ENCODE measurements at places on chromosomes 5 and 9. TPM values are rescaled to one million over a fixed set of nuclear protein-coding genes. Genes with fewer than 3 reads are reported as not detected.

DNA sequence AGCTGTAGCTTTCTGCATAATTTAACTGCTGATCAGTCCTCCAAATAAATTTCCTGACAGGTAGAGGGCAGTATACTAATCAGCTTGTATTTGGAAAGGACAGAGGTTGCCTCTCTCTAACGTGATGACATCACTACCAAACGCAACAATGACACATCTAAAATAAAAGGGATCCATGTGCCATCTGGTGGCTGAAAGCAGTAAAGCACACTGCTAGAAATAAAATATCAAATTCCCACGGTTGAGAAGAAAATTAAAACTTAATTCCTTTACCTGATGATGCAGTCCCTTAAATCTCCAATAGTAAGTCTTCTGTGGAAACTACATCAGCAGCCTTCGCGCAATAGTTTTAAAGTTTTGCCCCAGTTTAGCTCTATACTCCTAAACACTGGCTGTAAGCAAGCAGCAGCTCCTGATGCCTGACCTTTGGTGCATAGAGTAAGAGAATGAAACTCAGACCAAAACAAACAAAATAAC, 54.5 kb downstream of the DIAPH1 start:
- peak; percentile 64 for DNase-seq

DNA sequence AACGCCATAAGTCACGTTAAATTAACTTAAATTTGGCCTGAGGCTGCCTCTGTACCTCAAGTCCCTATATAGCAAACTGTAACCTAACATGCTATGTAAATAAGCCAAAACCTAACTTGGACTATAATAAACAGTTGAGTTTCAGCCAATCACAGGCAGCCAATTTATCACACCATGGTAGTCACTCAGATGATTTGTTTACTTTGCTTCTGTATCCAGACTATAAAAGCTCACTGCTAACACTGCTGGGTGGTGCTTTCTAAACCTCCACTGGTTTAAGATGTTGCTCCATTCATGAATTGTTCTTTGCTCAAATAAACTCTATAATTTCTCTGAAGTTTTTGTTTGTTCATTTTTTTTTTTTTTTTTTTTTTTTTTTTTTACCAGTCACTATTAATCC, 62.8 kb downstream of the TRPM3 start:
- DNase-seq, result no peak

- DNase-seq, result no peak
These were observed 39.4 kb upstream of the MAP1B start for GRCh38 chr5:72067682-72068470.

GRCh38 chr9:112914524-112914923, 23.8 kb upstream of the SLC46A2 start:
- no peak for DNase-seq

DNA sequence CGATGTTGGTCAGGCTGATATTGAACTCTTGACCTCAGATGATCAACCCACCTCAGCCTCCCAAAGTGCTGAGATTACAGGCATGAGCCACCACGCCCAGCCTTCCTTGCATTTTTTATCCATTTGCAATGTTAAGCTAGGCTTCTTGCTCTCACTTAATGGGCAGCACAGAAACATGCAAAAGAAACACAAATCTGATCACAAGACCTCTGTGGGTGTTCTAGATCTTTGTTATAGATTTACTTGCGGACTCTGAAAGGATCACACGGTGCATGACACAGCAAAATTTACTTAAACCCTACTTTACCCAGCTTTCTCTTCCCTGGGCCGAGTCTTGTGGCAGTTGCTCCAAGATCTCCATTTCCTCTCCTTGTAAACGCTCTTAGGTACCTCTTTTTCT, 71.3 kb downstream of the PSAT1 start:
- DNase-seq, result no peak

DNA sequence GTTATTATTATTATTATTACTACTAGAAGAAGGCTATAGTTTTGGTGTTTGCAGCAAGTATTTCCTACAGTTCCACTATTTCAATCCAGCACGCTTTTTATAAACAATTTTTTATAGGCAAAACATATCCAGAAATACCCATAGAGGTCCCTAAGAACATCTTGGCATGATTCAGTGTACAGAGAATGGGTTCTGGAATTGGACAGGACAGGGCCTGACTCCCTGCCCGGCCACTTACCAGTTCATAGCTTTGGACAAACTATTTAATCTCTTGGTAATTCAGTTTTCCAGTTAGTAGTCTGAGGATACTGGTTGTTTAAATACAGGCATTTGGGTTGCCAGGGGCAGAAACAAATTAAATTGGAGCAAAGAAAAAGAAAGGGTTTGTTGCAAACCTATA, 91.2 kb downstream of the PGM5 start:
- DNase-seq, result no peak

- DNase-seq, result peak; percentile 90
These were observed 5.2 kb upstream of the IRF1 start for GRCh38 chr5:132495667-132496190.

DNA sequence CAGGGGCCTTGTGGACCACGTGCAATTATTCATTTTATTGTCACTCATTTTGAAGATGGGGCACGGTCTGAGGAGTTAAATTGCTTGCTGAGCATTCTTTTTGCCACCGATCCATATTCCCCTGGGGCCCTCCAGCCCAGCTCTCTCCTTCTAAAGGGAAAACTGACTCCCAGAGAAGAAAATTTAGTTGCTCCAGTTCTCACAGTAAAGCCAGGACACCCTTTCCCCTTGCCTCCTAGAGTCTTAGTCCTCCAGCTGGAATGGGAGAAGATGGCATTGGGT, 1.0 kb upstream of the PANK3 start:
- DNase-seq, result no peak

GRCh38 chr5:17001428-17001827, 65.3 kb upstream of the MYO10 start:
- DNase-seq, result no peak

The PFN3 gene
- not detected for total RNA-seq

The SPEF2 gene
- total RNA-seq, result 17.9 TPM

The CD180 gene
- 0.14 TPM for total RNA-seq

The PCDH12 gene
- 0.31 TPM for total RNA-seq

The IFNA13 gene
- total RNA-seq, result not detected

The ECM2 gene
- not detected for total RNA-seq

The PKD2L2 gene
- total RNA-seq, result not detected

The TMEM215 gene
- total RNA-seq, result not detected

All from activated T-cell treated with anti-CD3 and anti-CD28 coated beads, Interleukin-2, amount 50 U/mL, for 72 hours (primary cell).